Memory B cell (primary cell): ENCODE measurements at places on chromosomes 2 and 18.

GRCh38 chr2:193279361-193279760 lies 1084.6 kb upstream of the TMEFF2 start:
- no peak for DNase-seq

DNA sequence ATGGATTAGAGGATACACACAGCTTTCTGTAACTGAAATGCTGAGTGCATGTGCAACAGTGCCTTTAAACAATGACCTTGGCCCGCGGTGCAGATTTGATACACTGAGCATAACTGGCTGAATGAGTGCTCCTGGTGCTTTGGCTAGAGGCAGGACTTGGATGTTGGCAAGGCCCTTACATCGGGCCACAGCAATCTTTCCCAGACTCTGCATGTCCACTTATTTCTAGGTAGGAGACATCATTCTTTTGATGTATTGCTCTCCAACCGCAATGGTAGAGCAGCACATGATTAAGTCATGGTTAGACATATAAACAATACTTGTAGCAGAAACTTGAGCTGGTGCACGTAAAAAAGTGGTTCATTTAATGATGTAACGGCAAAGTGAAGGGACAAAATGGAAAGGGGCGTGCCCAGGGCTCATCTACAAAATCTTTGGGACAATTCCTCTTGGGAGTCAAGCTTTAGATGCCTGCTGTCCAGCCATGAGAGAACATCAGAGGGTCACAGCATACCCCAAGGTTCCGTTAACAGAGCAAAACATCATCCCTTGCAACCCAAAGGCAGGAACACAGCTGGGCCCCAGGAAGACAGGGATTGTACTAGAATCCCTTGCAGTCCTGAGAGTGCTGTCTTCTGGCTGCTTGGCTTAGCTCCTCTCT lies 43.4 kb downstream of the RAB31 start:
- DNase-seq, result no peak

DNA sequence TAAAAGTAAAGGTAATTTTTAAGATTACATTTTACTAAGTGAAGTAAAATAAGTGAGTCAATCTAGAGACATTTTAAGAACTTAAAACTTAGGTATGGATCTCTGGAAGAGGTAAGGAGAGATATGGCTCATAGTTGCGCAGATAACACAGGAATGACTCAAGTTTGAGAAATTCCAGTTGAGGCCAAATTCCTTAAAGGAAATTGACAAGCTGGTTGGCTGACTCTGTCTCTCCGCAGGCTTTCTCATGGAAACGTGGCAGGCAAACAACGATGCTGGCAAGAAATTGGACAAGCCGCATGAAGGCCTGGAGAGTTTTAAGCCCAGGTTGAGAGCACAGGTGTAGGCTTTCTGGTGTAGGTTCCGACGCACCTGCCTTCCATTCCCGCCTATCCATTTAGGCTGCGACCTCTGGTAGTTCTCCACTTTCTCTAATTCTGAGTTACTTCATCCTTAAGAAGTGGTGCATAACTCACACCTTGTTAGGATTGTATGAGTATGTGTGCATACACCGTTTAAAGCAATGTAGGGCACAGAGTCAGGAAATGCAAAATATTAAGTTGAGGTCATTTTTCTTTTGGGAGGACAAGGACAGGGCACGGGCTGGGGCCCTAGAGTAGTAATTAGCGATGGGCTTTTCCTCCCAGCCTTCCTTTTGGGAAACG lies 589 bp upstream of the DAW1 start:
- DNase-seq, result no peak

DNA sequence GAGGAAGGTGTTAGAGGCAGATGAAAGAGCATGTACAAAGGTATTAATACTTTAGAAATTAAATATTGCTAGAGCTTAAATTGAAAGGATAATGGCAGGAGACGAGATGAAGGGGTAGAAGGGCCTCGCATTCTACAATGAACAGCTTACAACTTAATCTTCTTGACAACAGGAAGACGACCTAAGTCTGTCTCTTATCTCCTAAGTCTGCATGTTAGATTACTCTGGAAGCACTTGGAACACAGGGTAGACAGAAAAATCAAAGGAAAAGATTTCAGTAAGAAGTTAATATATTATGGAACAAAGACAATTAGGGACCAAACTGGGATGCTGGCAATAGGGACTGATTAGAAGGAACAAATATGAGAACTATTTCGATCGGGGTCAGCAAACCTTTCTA lies 34.9 kb downstream of the SMC6 start:
- no peak for DNase-seq

DNA sequence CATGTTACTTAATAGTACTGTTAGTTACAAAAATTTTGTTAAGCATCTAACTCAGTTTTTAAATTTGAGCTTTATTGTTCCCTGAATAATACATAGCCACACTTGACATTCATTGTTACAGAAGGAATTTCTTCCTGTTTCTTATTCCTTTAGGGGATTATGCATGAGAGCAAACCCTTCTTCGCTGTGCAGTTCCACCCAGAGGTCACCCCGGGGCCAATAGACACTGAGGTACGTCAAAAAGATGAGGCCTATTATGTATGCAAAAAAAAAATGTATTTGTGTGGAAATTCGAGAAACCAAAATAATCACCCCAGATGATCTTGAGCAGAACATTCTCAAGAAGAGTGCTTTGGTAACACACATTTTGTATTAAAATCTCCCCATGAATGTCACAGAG lies 36.3 kb downstream of the CPS1 start:
- DNase-seq, result no peak
